ENCODE measurements at places on chromosomes 7 and 10.

DNA sequence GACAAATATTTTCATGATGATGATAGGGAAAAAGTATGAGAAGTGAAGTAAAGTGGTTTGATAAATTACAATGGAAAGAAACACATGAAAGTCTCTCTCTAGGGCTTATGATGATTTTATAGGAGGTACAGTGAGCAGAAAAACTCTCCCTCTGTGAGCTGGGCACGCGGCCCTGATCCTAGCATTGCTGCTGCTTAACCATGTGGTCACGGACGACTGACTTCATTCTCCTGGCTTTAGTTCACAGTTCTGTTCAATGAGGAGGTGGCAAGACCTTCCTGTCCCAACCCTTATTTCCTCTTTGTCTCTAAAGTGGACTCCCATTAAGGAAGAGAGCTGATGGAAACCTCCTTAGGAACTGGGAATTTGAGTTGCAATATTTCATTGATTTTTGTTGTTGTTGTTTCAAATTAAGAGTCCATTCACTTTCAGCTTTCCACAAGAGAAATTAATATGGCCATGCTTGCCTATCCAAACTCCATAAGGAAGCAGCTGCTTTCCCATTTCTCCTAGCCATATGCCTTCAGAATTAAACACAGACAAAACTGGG lies 8.2 kb upstream of the PON3 start:
- H3K4me3 ChIP-seq = no peak overlapping the region
- H3K36me3 ChIP-seq = peaks cover 30% of the 10 kb centered on the region
- DNase-seq = no peak
- H3K4me1 ChIP-seq = peaks cover 13% of the 10 kb centered on the region

- no peak for DNase-seq
- no peaks in the 10 kb centered on the region for H3K36me3 ChIP-seq
- H3K4me1 ChIP-seq = peaks cover 35% of the 10 kb centered on the region
- no peak overlapping the region for H3K4me3 ChIP-seq
- no peak overlapping the region for H3K27ac ChIP-seq
- H3K27me3 ChIP-seq = peaks cover 11% of the 10 kb centered on the region
Observed at GRCh38 chr7:71482284-71482683, 350.3 kb downstream of the GALNT17 start.

DNA sequence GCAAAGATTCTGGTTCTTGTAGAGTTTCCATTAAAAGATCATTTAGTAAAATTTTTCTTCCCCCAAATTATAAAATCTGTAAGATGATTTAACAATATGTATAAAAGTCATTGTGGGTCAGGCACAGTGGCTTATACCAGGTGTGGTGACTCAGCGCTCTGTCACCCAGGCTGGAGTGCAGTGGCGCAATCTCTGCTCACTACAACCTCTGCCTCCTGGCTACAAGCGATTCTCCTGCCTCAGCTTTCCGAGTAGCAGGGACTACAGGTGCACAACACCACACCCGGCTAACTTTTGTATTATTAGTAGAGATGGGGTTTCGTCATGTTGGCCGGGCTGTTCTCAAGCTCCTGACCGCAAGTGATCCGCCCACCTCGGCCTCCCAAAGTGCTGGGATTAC lies 68.0 kb downstream of the SEPTIN14 start:
- H3K27me3 ChIP-seq = no peaks in the 10 kb centered on the region
- no peak for DNase-seq
- no peak overlapping the region for H3K4me3 ChIP-seq
- H3K27ac ChIP-seq = no peak overlapping the region
- no peaks in the 10 kb centered on the region for H3K4me1 ChIP-seq

DNA sequence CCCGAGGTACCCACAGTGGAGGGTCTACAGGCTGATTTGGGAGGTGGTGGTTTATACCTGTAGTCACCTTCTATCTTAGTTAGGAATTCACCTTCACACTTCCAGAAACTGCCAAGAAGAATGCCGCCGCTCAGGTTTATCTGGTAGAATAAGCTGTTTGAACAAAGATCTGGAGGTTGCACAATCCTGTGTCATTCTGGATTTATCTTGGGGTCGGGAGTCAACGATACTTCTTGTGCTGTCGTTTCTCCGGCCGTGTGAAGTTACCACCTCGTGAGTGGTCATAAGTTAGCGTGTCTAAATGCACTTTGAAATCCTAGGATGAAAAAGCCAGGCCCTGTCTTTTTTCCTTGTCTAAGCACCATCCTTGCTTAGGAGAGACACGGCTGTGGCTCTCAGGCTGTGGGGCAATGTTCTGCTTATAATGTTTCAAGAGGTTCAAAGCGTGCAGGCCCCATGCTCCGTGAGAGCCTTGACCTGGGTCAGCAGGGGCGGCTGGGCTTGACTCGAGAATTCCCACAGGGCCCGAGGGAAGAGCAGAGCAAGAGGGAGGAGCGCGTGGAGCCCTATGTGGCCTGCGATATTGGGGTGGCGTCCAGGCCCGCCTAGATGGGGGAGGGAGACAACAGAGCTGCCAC lies 35.5 kb downstream of the GRIFIN start:
- peak; percentile 54 for DNase-seq
- peak overlapping the region; percentile 98 for H3K27ac ChIP-seq
- peaks cover 30% of the 10 kb centered on the region for H3K36me3 ChIP-seq
- H3K27me3 ChIP-seq = peaks cover 4% of the 10 kb centered on the region
- H3K4me3 ChIP-seq = peak overlapping the region; percentile 24

GRCh38 chr7:157784979-157785441 lies 448.2 kb downstream of the DNAJB6 start:
- H3K4me1 ChIP-seq = peaks cover 10% of the 10 kb centered on the region
- no peaks in the 10 kb centered on the region for H3K36me3 ChIP-seq
- DNase-seq = no peak
- H3K4me3 ChIP-seq = no peak overlapping the region

- H3K27me3 ChIP-seq = peaks cover 25% of the 10 kb centered on the region
- no peak overlapping the region for H3K27ac ChIP-seq
- DNase-seq = no peak
Observed at GRCh38 chr10:77245953-77246352, 391.7 kb downstream of the KCNMA1 start.

- H3K27ac ChIP-seq = no peak overlapping the region
Observed at GRCh38 chr10:92766451-92766850, 76.7 kb downstream of the HHEX start.

DNA sequence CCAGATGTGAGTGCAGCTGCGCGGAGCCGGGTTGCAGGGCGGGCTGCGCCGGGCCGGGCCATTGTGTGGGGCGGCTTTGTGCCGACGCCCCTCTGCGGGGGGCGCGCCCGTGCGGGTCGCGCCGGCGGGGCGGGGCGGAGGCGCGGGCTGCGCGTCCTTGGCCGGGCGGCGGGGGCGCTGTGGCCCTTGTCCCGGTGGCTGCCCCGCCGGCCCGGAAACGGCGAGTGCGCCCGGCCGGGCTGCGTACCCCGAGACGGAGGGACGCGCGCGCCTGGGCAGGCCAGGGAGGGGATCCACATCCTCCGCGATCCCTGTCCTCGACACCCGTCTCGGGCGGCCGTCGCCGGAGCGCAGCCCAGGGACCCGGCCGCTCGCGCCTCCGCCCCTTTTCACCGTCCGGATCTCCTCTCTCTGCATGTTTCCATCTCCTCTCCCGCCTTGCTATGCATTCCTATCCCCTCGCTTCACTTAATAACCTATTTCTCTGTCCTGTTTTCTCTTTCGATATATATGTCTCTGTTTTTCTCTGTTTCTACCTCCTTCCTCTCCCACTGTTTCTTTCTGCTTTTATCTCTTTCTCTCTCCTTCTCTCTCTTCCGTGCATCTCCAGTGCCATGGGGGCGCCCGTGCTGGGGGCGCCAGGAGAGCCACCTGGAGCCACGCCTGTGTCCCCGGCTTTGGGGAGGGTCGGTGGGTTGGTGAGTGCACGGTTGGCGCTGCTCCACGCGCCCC lies 765 bp downstream of the PFKFB3 start:
- H3K27ac ChIP-seq = peak overlapping the region; percentile 73
- peaks cover 19% of the 10 kb centered on the region for H3K36me3 ChIP-seq
- peaks cover 52% of the 10 kb centered on the region for H3K4me1 ChIP-seq
- peak; percentile 80 for DNase-seq
- H3K4me3 ChIP-seq = peak overlapping the region; percentile 99
- H3K27me3 ChIP-seq = peaks cover 13% of the 10 kb centered on the region

DNA sequence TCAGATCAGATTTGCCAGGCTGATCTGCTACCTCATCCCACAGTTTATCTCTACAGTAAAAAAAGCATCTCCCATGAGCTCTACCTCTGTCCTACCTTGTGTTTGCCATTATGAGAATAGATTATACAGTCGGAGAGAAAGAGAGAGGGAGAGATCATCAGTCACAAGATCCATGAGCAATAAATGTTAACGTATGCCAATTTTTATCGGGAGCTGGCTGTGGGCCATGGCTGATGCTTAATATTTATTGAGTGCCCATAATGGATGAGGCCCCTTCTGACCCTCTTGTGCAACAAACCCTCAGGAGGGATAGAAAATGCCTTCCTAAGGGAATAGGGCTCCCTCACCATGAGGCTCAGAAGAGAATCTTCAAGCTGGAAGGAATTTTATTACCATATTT lies 52.8 kb downstream of the C10orf90 start:
- H3K27me3 ChIP-seq = peaks cover 7% of the 10 kb centered on the region
- H3K36me3 ChIP-seq = no peaks in the 10 kb centered on the region
- no peak for DNase-seq
- peaks cover 12% of the 10 kb centered on the region for H3K4me1 ChIP-seq

DNA sequence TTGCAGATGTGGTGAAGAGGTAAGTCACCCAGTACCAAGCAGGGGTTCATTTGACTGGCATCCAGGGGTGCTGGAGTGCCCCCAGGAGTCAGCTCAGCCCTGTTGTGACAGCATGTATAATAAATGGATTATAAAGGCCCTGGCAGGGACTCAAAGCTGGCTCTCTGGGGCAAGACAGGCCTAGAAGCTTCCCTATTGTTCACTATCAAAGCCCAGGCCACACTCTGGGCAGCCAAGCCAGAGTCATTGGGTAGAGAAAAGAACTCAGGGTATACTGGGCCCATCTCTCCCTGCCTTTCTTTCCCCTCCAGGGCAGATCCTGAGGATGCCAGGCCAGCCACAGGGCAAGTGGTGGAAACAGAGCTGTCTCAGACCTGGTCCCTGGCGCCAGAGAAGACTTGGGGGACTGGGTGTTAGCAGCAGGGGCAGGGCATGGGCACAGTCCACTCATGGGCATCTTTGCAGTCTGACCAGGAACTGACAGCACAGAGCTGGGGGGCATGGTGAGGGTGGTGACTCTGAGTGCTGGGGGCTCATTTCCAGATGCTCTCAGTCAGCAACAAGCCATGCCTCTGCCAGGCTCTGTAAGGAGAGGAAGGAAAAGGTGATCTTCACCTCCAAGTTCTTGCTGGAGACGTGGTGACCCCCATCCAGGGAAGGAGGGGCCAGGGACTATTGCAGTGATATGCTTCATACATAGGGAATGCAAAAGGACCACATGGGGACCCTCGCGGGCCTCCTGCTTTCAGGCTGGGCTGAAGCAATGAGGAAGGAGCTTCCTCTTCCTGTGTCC lies 11.7 kb downstream of the RBP3 start:
- H3K4me1 ChIP-seq = peaks cover 12% of the 10 kb centered on the region
- H3K36me3 ChIP-seq = no peaks in the 10 kb centered on the region
- H3K27me3 ChIP-seq = peaks cover 10% of the 10 kb centered on the region
- no peak overlapping the region for H3K4me3 ChIP-seq
- no peak for DNase-seq

GRCh38 chr7:2845034-2845592 lies 1.0 kb upstream of the GNA12 start:
- no peak for DNase-seq
- peaks cover 26% of the 10 kb centered on the region for H3K4me1 ChIP-seq
- peaks cover 7% of the 10 kb centered on the region for H3K27me3 ChIP-seq
- no peak overlapping the region for H3K27ac ChIP-seq
- peaks cover 24% of the 10 kb centered on the region for H3K36me3 ChIP-seq

DNA sequence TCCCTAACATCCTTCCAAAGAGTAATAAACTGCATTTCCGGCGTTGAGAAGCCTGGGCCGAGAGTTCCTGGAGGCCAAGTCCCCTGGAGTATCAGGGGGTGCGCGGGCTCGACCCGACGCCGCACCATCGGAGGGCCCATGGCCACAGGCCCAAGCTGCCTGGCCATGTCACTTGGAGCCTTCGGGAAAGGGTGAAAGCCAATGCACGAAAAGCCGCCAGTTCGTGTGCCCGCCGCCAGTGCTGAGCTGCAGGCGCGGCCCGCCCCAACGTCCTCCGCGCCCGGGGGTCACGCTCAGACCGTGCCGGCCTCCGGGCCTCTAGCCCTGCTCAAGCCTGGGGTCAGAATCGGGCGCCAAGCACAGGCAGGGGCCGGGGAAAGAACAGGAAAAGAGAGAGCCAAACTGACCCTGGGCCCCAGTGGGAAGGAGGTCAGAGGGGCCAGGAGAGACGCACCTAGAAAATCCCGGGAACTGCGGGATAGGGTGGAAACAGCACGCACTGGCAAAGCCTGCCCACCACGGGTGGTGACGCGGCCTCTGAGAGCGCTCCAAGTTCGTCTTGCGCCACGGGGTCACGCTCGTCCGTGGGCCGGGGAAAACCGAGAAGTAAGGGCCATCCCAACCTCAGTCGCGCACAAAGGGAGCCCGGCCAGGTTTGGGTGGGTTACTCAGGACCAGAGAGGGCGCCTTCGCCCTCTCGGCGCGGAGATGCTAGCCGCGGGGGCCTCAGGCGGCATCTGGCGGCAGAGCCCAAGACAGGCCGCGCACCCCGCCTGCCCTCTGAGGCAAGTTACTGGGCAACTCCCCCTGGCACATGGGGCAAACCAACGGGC lies 4.2 kb upstream of the EBF3 start:
- peak; percentile 38 for DNase-seq
- peaks cover 86% of the 10 kb centered on the region for H3K27me3 ChIP-seq
- H3K4me3 ChIP-seq = peak overlapping the region; percentile 54
- peaks cover 30% of the 10 kb centered on the region for H3K4me1 ChIP-seq
- no peak overlapping the region for H3K27ac ChIP-seq
- no peaks in the 10 kb centered on the region for H3K36me3 ChIP-seq

DNA sequence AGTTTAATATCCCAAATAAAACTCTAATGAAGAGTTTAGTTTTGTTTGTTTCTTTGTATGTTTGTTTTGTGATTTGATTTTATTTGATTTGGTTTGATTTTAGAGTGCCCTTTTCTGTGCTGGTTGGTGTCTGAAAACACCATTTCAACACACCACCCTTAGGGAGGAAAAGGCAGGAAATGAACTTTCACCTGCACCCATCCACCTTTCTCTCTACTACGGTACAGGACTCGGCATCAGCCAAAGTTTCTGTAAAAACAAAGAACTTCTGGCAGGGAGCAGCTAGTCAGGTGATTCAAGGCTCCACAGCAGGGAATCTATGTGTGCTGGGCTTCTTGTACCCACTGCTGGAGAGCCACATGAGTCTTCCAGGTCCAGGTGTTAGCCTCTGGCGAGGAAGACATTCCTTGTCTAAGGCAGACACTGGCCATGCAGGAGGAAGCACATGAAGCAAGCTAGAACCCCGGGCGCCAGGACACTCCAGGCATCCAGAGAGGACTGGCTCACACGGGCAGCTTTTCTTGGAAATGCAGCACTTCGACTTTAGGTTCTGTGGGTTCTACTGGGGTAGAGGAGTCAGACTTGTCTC lies 22.1 kb upstream of the STK17A start:
- no peak for DNase-seq
- no peak overlapping the region for H3K4me3 ChIP-seq
- no peak overlapping the region for H3K27ac ChIP-seq
- no peaks in the 10 kb centered on the region for H3K36me3 ChIP-seq
- H3K4me1 ChIP-seq = peaks cover 5% of the 10 kb centered on the region

GRCh38 chr10:104581884-104582601 lies 59.0 kb upstream of the SORCS3 start:
- no peak for DNase-seq
- no peaks in the 10 kb centered on the region for H3K36me3 ChIP-seq
- H3K4me3 ChIP-seq = no peak overlapping the region
- H3K27ac ChIP-seq = no peak overlapping the region
- peaks cover 17% of the 10 kb centered on the region for H3K4me1 ChIP-seq

Data from nephron progenitor cell (in vitro differentiated cells).